ENCODE measurements at places on chromosomes 5 and 9.

GRCh38 chr5:56247592-56247991 lies 14.5 kb upstream of the ANKRD55 start:
- DNase-seq = no peak

- DNase-seq = no peak
Measured at GRCh38 chr5:159178978-159179377, 30.4 kb downstream of the RNF145 start.

DNA sequence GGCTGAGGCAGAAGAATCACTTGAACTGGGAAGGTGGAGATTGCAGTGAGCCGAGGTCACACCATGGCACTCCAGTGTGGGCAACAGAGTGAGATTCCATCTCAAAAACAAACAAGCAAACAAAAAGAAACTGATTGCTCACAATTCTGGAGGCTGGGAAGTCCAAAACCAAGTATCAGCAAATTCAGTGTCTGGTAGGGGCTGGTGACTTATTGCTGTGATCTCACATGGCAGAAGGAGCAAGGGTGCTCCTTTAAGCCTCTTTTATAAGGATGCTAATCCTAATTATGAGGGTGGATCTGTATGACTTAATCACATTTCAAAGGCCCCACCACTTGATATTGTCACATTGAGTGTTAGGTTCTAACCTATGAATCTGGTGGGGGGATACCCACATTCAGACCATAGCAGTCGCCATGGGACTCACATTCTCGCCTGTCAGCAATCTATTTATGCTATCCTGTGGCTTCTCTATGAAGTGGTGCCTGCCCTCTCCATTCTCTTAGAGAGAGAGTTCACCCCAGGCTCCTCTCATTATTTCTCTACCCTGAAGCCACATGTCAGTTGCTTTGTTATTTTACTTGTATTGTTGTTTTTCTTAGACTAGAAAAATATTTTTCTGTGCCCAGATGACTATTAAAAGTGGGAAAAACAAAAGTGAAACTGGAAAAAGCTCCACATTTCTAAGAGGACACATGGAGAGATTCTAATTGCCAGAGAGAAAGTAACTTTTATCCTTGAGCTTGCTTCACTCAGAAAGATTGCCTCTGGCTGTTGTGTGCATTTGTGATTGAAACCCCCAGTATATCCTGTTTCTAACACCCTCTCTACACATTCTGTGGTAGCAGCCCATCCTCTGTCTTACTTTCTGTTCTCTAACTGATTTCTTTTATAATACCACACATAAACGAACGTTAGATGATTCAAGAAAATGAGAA lies 18.8 kb upstream of the PRLR start:
- DNase-seq = no peak

DNA sequence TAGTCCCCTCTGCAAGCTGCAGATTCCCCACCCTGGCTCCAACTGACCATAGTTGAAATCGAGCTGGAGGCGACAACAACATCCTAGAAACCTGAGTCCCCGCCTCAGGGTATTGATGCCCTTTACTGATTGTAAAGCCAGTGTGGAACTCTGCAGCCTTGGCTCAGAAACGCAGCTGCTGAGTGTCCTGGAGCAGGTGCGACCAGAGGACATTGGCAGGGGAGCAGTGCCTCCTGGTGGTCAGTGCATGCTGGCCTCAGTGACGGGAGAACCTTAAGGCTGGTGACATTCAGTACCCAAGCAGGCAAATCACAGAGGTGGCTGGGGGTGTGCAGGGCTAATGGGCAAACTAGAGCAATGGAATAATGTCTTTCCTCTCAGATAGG lies 20.4 kb upstream of the ZNF354B start:
- no peak for DNase-seq

GRCh38 chr9:80449513-80449912 lies 877.7 kb downstream of the TLE4 start:
- no peak for DNase-seq

DNA sequence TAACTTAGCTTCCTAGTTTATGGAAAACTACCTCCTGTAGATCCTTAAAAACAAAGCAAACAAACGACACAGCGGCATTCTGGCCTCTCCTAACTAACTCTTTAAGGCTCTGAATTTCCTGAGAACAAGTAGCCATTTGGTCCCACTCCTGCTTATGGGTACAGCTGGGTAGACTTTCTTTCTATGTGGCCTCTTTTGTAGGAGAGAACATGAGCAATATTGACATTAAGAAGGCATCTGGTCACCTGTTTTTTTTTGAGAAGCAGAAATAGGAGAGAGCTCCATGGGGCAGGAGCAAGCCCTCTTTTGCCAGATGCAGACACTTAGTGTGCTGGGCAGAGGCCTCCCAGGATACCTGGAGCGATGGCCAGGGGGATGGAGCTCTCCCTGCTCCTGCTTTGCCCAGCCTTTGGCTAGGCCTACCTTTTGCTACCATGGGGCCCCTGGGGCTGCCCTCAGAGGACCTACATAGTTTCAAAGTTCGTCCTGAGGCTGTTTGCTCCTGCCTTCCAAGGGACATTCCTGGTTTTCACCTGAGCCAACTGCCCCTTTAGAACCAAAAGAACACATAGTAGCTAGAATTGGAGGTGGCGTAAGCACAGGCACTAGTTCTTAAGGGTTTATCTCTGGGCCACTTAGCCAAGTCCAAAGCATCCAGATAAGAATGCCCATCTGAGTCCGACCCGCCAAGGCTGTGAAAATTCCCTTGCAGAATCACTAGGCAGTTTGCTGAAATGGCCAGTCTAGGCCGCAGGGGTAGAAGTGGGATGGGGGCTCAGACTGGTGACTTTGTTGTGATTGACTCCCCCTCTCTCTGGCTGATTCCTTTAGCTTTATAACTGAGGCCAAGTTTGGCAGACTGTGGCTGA lies 2.4 kb upstream of the STC2 start:
- no peak for DNase-seq

DNA sequence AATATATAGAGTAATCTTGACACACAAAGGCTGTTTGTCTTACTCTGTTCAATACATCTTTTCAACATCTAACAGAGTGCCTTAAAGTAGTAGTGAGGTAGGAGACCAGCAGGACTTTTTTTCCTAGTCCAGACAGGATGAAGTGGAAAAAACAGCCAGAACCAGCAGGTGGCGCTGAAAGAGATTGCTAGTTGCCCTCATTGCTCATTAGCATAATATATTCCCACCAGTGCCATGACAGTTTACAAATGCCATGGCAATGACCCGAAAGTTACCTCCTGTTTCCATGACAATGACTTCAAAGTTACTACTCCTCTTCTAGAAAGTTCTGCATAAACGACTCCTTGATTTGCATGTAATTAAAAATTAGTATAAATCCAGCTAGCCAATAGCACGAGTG lies 387.4 kb downstream of the ACTL7B start:
- DNase-seq = no peak

GRCh38 chr5:93359296-93359959 lies 221.6 kb downstream of the NR2F1-AS1 start:
- no peak for DNase-seq

DNA sequence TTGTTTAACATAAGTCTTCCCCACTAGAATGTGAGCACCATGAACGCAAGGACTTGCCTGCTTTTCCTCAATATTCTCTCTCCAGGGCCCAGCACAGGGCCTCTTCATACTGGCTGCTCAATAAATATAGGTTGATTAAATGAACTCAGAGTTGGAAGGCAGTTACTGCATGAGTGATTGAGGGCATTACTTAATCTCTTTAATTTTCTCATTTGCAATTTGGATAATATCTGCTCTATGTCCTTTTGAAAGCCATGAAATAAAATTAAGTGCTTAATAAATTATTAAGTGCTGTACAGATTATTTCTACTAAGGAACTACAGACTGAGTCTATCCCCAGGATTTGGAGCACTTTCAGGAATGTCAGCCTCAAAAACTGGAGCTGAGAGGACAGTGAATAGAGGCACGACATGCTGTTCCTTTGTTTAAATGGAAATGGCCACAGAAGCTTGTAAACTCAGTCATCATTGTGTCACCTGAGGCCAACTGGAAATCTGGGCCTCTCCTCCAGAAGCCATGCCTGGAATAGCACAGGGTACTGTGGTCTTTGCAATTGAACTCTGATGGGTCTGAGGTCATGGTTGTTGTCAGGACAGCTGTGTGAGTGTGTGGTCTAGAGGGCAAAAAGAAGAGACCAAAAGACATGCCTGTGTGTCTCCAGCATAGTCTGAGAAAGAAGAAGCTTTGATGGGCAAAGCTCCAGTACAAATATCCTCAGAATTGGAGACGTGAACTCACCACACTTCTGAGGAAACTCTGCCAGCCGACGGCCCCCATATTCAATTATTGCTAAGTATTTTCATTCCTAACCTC lies 86.1 kb downstream of the SH3TC2 start:
- DNase-seq = no peak
